H1 (cell line): ENCODE measurements at places on chromosomes 12 and 14. TPM values are rescaled to one million over a fixed set of nuclear protein-coding genes. Genes with fewer than 3 reads are reported as not detected.

DNA sequence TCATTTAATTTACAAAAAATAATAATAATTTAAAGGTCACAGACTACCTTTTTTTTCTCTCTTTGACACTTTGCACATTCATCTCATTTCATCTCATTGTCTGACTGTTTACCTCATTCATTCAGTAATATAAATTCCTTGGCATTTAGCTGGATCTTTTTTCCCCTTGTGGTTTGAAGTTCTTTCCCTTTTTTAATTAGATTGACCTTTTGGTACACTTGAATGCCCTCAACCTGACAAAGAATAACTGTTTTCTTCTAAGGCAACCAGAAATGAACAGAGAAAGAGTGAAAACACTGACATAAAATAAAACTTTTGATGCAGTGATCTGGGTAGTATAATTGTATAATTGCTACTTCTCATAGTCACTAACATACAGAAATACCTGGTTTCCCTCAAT is 774.9 kb upstream of the NOVA1 start:
- DNase-seq = no peak

DNA sequence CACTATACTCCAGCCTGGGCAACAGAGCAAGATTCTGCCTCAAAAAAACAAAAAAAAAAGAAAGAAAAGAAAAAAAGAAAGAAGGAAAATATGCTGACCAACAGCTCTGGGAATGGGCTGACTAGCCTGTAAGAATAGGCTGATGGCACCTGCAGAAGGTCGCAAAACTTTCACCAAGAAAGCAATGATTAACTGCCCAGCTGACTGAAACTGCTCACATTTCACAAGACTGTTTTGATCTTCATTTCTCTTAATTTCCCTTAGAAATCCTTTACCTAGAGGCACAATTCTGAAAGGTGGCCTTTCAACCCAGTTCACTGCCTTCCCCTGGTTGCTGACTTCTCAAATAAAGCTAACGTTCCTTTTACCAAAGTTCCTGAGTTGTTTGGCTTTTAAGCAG is 12.4 kb downstream of the BEST3 start:
- DNase-seq = no peak

- no peak for DNase-seq
Measured at GRCh38 chr12:15664491-15664890, 124.7 kb downstream of the EPS8 start.

DNA sequence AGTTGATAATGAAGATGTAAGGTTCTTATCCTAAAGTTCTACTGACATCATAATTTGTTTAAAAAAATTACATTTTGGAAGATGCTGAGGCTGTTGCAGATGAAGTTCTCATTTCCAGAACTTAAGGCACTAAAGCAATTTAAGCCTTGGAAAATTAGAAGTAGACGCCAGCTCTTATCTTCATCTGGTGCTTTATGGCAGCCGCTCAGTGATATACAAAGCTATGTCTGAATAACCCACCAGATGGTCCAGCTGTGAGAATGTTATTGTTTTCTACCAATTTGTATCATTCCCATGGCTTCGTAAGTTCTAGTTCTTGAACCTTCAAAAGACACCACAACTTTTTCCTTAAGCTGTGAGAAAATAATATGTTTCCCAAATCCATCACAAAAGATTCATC is 212.1 kb upstream of the ARID2 start:
- no peak for DNase-seq

DNA sequence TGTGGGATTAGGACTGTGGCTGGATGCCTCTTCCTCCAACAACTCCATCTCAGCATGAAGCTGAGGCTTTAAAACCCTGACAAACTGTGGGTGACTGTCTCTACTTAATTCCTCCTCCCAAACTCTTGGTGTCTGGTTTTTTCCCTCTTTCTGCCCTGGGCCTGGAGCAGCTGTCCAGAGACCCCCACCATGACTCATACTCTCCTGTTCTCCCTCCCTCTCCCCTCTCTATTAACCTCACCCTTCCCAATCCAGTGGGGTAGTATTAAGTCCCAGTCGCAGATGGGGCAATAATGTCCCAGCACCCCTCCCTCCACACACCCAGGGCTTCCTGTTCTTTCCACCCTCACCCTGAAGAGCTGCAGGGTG is 2.0 kb upstream of the DNAJC14 start:
- no peak for DNase-seq

The KRT82 gene
- total RNA-seq = not detected in 2 replicates

The NTN4 gene
- total RNA-seq = 1.3 and 1.7 TPM in 2 replicates

The IL22 gene
- not detected in 2 replicates for total RNA-seq

DNA sequence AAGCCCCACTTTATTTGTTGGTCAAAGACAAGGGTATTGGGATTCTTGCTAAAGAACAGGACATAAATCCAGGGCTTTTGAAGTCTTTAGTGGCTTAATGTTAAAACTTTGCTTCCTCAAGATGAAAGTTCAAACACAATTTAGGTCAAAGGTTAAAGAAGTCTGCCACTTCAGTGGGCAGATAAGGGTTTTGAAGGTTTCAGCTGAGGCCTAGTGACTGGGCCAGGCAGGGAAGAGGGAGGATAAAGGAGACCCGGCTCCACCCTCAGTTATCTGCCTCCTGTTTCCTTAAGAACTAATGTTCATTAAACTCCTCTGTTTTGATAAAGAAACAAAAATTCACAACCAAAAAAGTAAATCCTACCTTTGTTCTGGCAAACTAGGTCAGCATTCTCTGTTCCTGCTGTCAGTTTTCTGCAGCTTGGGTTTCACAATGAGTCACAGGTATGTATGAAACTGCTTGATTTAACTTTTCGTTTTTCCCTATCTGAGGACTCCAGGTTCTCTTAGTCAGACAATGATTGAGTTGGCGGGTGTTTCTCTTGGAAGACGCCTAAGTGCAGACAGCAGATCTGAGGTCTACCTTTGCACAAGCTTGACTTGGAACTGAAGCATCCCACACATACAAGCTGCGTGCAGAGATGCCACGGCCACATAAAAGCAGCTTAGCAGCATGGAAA is 208.3 kb downstream of the EXOC5 start:
- no peak for DNase-seq

GRCh38 chr14:96571311-96571710 is 69.1 kb downstream of the PAPOLA start:
- no peak for DNase-seq

DNA sequence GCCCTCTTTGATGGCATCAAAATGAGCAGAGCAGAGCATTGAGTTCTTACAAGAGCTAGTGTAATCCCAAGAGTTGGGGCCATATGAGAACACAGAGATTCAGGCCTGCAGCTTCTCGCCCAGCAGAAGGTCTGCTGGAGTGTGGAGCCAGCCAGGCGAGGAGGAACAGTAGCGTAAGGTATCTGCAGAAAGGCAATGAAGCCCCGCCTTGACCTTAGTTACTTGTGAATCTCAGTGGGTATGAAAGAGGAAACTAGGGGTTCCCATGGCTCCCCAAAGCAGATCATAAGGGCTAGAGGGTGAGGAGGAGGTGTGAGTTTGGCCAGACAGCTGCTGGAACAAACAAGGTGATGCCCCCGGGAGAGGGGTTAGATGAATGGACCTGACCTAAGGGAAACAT is 49.4 kb downstream of the SLC8A3 start:
- DNase-seq = no peak

GRCh38 chr14:21096438-21096837 is 2.0 kb downstream of the ZNF219 start:
- DNase-seq = no peak

The CIROP gene
- not detected in 2 replicates for total RNA-seq

DNA sequence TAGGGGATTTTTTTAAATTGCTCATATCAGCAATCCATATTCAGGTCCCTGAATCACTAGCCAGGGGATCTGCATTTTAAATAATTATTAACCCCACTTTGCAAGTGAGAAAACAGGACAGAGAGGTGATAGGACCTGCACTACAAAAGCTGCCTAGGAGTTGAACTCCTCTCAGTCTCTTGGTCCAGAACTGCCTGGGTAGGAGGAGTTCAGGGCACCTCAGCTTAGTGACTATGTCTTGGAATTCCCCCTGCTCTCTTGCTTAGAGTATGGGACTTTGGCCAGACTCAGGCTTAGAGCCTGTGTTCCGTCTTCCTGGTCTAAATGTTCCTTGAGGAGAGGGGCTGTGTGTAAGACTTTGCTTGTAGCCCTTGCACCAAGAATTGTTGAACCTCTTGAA is 68.2 kb upstream of the WSCD2 start:
- no peak for DNase-seq

- DNase-seq = no peak
Measured at GRCh38 chr14:50242096-50242495, 10.7 kb upstream of the SOS2 start.

DNA sequence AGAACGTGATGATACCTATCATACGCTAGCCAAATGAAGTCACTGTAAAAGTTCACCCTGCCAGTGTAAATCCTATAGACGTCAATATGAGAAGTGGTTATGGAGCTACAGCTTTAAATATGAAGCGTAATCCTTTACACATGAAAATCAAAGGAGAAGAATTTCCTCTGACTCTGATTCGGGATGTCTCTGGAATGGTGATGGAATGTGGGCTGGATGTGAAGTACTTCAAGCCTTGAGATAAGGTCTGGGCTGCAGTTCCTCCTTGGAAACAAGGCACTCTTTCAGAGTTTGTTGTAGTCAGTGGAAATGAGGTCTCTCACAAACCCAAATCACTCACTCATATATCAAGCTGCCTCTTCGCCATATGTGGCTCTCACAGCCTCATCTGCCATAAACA is 53.1 kb upstream of the NAP1L1 start:
- no peak for DNase-seq

DNA sequence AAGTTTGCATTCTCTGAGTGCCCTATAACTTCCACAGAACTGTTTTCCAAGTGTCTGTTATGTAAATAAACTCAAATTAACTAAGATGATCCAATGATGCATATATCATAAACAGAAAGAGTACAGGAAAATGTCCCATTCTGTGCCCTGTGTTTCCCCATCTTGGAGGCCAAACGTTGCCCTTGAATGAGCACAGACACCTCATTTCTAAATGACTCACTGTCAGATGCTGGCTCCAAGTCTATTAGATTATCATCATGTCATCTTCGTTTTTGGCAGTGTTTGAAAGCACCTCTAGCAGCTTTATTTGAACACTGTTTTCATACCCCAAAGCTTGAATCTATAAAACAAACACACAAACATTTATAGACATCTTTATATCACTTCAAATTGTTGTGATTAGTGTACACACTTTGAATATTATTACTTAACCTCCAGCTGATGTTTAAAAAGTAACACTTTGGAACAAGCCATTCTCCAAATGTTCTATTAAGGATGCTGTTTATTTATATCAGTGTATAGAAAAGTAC is 424.2 kb downstream of the NOVA1 start:
- DNase-seq = no peak

DNA sequence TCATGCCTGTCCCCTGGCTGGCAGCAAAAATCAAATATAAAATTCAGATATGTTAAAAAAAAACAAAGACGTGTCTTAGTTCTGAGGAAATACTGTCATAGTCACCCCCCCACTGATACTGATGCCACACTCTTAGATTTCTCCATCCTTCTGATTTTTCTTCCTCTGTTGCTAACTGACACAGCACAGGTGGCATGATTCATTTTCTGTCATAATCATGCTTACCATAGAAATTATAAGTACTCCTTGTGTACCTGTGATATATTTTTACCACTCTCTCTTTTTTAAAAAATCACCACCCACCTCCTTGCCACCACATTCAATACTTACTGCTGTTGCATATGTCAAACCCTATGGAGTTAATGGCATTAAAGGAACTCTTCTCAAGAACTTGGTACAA is 209.2 kb downstream of the PPM1H start:
- DNase-seq = no peak

GRCh38 chr12:7068994-7069346 is 8.5 kb downstream of the C1S start:
- no peak for DNase-seq

The MYO1H gene
- not detected in 2 replicates for total RNA-seq

- DNase-seq = no peak
Measured at GRCh38 chr12:53733051-53733806, 6.0 kb upstream of the CALCOCO1 start.

GRCh38 chr12:1419849-1420371 is 174.5 kb downstream of the FBXL14 start:
- DNase-seq = no peak

DNA sequence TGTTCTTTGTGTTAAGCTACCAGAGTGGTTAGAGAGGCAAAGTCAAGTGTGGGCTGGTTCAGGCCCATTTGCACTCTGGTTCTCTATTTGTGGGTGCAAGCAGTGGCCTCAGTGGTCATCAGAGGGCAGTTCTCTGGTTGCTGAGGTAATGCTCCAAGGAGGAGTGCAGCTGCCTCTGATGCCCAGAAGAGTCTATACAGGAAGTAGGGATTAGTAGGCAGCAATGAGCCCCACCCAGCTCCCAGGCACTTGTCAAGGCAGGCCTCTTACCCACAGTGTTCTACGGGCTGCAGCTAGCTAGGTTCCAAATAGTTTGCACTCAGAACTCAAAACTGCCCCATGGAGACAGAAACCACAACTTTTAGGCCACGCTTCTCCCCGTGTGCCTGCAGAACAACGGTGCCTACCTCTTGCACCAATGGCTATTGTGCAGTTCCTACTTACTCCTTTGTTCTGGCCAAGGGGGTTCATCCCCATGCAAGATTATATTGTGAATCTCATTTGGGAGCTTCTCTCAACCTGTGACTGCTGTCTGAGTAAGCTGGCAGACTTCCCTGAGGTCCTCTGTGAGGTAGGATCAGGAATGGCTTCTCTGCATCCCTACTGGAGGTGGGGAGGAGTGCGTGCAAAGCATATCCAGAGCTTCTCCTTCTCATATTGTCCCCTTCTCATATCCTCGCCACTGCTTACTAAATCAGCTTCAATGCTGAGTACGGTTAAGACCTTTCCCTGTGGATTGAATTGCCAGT is 410.3 kb upstream of the LMO3 start:
- no peak for DNase-seq

DNA sequence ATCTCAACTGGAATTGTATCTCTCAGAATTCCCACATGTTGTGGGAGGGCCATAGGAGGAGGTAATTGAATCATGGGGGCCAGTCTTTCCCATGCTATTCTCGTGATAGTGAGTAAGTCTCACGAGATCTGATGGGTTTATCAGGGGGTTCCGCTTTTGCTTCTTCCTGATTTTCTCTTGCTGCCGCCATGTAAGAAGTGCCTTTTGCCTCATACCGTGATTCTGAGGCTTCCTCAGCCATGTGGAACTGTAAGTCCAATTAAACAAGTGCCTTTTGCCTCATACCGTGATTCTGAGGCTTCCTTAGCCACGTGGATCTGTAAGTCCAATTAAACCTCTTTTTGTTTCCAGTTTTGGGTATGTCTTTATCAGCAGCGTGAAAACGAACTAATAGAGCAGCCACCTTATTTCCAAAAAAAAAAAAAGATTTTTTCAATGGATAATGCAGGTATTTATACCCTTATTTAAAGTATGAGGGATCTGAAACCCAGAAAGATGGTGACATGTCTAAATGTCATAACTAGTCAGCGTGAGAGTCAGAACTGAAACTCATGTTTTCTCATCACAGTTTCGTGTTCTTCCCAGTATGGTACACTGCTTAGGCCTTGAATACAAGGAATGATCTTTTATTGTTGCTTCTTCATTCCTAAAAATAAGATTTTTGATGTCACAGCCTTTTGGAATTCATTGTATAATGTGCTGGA is 89.6 kb downstream of the ERC1 start:
- no peak for DNase-seq
